Dermis blood vessel endothelial cell (primary cell): ENCODE measurements at places on chromosomes 2 and 18.

DNA sequence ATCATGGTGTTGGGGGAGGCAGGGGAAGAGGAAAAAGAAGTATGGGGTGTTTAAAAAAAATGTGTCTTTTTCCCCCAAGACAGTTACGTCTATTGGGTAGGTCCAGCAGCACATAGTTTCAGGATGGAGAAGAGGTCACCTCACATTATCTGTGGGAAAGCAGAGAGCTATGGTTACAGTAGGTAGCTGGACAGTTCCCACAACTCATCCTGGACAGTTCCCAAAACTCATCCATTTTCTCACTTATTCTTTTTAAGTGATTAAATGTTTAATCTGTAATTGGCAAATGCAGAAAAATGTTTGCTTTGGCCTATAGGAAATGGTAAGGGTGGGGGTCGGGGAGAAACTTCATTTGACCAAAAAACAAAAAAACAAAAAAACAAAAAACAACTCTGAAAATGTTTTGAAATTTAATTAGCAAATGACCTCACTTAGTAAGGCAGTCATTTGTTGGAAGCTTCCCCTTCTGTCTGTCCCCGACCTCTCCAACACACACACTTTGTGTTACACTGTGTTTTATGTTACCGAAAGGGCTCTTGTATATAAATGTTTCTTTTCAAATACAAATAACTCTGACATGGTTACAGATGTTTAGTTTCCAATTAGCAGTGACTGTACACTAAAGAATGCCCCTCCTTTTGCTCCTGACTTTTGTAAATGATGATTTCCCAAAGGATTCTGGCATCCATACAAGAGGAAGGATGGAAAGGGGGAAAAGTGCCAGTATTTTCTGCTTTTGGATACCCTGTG lies 173.3 kb upstream of the ZFP36L2 start:
- peak; percentile 33 for DNase-seq

- DNase-seq: no peak
These were observed 10.8 kb downstream of the PASK start for GRCh38 chr2:241138471-241138870.

DNA sequence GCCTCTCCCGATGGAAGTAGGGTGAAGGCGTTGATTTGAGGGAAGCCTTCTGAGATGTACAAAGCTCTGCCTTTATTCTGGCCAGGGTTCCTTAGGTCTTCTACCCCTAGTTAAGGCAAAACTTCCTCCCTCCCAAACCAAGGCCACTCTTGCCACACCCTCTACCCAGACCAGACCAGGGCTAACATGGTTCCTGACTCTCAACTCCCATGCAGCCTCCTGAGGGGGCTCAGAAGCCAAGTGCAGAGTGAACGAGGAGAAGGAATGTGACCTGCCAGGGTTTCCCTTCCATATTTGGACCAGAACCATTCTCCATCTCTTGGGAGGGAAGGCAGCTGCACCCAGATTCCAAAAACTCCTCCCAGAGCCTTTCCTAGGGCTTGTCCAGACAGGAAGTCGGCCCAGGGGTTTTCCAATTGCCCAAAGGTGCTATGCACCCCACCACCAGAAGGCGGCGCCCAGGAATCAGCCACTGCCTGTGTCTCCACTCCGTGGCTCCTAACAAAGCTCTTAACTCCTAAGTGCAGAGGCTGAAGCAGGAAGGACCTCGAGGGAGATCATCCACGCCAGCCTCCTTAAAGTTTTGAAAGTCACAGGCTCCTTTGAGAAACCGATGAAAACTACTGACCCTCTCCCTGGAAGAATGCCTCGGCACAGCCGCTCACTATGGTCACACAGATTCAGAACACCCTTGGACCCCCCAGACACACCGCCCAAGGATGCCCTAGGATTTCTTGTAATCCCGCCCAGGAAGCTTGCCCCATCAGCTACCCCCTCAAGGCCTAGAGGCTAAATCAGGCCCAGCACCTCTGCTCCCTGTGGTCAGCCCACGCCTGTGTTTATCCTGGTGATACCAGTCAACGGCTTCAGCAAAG lies 157.8 kb downstream of the SMAD2 start:
- peak; percentile 83 for DNase-seq

DNA sequence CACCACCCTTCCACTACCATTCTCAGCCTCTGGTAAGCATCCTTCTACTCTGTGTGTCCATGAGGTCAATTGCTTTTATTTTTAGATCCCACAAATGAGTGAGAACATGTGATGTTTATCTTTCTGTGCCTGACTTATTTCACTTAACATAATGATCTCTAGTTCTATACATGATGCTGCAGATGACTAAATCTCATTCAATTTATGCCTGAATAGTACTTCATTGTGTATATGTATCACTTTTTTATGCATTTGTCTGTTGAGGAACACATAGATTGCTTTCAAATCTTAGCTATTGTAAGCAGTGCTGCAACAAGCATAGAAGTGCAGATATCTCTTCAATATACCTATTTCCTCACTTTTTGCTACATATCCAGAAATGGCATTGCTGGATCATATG lies 733.3 kb downstream of the SUCLG1 start:
- DNase-seq: no peak

DNA sequence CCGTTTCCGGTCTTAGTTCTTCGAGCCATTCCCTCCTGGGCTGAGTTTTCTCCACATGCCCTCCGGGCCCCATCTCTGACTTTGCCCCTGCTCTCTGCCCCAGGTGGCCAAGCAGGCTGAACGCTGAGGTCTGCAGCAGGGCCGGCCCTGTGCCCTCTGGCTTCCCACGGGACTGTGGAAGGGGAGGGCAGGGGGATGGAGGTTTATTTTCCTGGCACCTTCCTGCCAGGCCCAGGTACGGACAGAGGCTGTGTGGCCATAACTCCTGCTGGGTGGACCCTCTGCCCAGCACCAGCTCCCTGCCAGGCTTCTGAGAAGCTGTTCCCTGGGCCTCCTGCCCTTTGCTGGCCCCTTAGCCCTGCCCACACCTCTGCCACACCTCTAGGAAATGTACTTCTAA lies 164.0 kb downstream of the TFCP2L1 start:
- DNase-seq: no peak
